ENCODE measurements at places on chromosomes 1 and 21. TPM values are rescaled to one million over a fixed set of nuclear protein-coding genes. Genes with fewer than 3 reads are reported as not detected.

DNA sequence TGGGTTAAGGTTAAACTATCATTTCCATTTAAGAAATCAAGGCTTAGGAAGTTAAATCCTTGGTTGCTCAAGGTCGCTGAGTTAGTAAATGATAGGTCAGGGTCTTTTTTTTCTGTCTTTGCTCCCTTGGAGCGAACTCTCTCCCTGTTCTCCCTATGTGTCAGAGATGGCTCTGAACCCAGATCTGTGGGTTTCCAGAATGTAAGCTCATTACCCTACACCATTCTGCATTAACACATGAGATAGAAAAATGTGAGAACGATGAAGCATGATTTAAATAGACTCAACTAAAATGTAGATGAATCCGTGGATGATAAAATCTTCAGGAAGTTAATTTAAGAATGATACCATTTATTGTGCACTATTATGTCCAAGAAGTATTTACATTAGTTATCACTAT, 25.0 kb upstream of the ST6GALNAC3 start:
- no peak overlapping the region for H3K4me3 ChIP-seq
- DNase-seq: no peak
- no peaks in the 10 kb centered on the region for H3K27me3 ChIP-seq
- no peaks in the 10 kb centered on the region for H3K36me3 ChIP-seq
- no peak overlapping the region for H3K27ac ChIP-seq

- no peak for DNase-seq
- H3K4me1 ChIP-seq: no peaks in the 10 kb centered on the region
- H3K4me3 ChIP-seq: no peak overlapping the region
- H3K27ac ChIP-seq: no peak overlapping the region
- no peaks in the 10 kb centered on the region for H3K27me3 ChIP-seq
- H3K36me3 ChIP-seq: no peaks in the 10 kb centered on the region
These were observed 30.5 kb downstream of the ASTN1 start for GRCh38 chr1:177133977-177134538.

GRCh38 chr1:116253566-116254382, 119.3 kb upstream of the ATP1A1 start:
- no peaks in the 10 kb centered on the region for H3K4me1 ChIP-seq
- no peak overlapping the region for H3K27ac ChIP-seq
- no peaks in the 10 kb centered on the region for H3K36me3 ChIP-seq
- no peak for DNase-seq
- no peak overlapping the region for H3K4me3 ChIP-seq

GRCh38 chr1:9280015-9280860, 12.5 kb upstream of the SPSB1 start:
- H3K4me3 ChIP-seq: no peak overlapping the region
- no peak overlapping the region for H3K27ac ChIP-seq
- H3K4me1 ChIP-seq: peaks cover 15% of the 10 kb centered on the region
- H3K27me3 ChIP-seq: no peaks in the 10 kb centered on the region
- DNase-seq: peak; percentile 90

DNA sequence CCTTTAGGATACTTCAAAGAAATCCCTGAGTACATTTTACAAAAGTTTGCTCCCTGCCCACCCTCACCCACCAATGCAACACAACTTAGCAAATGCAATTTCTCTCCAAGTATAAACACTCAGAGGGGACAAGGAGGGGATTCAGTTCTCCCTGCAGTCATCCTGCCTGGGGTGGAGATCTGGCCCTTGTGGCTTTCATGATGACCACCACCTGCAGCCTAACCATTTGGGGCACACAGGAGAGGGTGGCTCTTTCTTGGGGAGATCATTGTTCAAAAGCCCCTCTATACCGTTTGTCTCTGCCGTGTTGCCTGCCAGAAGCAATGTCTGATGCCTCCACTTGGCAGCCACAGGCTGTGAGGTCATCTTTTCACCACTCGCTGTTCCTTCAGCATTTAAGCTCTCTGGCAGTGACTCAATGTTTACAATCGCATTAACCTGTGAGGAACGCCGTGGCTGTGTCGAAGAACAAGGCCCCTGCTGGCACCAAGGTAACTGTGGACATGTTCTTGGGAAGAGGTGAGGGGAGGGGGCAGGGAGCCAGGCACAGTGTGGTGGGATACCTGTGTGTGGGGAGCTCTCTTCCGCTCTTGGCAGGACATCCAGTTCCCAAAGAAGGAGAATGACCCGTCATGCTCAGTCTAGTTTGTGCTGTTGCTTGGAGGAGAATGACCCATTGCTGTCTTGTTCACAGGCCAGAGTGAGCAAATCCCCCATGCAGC, 103.9 kb upstream of the DUSP10 start:
- no peak overlapping the region for H3K4me3 ChIP-seq
- no peak for DNase-seq
- H3K4me1 ChIP-seq: no peaks in the 10 kb centered on the region

GBP3 gene
- total RNA-seq: 28.5 TPM

FCRL1 gene
- total RNA-seq: not detected

AGMAT gene
- 1.1 TPM for total RNA-seq

GPR61 gene
- not detected for total RNA-seq

C1orf167 gene
- not detected for total RNA-seq

All from ascending aorta (tissue), 2 donors.